Activated T-helper 1 cell treated with anti-CD3 and anti-CD28 coated beads, Interleukin-2, amount 50 U/mL, for 16 hours (primary cell): ENCODE measurements at places on chromosomes 6 and 20.

DNA sequence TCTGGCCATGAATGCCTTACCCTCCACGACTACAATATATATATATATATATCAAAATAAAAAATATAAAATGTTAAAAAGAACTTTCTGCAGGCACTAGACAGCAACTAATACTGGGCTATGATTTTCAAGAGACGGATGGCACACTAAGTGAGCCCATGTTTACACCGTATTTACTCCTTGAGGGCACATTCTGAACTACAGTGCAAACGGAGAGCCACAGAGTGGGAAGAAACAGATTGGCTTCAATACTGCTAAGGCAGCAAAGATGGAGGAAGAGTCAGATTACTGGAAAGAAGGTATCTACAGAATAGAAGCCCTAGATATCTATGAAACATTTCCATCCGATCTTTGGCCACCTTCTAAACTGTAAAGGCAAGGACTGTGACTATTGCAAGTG, 330.3 kb downstream of the HTR1B start:
- DNase-seq, result no peak

DNA sequence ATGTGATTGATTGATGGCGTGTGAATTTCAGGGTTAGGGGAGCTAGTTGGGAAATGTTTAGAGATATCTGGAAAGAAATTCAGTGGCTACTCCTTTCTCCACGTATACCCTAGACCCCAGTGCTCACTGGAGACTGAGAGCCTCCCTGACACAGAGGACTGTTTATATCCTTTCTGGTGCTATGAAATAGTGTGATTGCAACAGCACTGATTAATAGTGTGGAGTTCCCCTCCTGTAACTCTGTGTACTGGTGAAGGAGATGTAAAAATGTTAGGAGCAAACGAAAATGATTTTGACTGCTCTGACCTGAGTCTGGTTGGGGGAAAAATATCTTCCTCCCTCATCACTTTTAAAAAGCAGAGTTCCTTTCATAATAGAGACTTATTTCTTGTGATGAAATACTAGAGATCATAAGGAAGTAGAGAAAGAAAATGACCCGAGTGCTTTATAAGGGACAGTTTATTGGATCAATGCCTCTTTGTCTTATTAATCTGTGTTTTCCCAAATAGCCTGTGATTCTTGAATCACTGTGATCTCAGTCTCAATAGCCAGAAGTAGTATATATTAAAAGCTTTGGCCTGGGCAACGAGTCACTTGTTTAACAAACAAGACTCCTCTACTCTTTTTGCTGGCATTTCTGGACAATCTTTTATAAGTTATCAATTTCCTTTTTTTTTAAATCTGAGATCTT, 92.3 kb downstream of the RNF182 start:
- no peak for DNase-seq

DNA sequence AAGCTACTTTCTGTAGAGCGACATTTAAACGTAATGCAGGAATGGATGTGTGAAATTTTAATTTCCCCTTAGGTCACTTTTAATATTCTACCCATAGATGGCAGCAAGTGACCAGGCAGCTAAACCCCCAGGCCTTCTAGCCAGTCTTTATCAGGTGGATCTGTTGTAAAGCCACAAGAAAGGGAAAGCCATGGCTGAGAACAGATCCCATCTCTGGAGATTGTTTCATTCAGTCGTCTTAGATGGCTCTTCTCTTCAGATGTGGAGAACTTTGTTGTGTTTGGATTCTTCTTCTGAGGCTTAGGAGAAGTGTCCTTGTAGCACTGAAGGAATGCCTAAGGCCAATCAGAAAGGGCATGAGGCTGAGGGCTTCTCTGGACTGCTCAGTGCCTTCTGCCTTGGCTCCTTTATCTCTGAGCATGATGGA, 15.8 kb upstream of the RNF182 start:
- DNase-seq, result no peak

GRCh38 chr6:118893064-118893806, 717 bp upstream of the ASF1A start:
- DNase-seq, result no peak

GRCh38 chr6:145891565-145891964, 72.6 kb downstream of the SHPRH start:
- DNase-seq, result no peak
